Ovary (tissue), 10 donors: ENCODE measurements at places on chromosomes 1 and 21. TPM values are rescaled to one million over a fixed set of nuclear protein-coding genes. Genes with fewer than 3 reads are reported as not detected.

- H3K27me3 ChIP-seq = no peaks in the 10 kb centered on the region
- no peak overlapping the region for H3K4me3 ChIP-seq
- DNase-seq = no peak
- H3K4me1 ChIP-seq = no peaks in the 10 kb centered on the region
Measured at GRCh38 chr1:47024141-47024801, 802 bp downstream of the CYP4X1 start.

Gene SLFNL1
- 0.62 TPM for total RNA-seq

Gene MAN1C1
- 33.1 TPM for total RNA-seq

DNA sequence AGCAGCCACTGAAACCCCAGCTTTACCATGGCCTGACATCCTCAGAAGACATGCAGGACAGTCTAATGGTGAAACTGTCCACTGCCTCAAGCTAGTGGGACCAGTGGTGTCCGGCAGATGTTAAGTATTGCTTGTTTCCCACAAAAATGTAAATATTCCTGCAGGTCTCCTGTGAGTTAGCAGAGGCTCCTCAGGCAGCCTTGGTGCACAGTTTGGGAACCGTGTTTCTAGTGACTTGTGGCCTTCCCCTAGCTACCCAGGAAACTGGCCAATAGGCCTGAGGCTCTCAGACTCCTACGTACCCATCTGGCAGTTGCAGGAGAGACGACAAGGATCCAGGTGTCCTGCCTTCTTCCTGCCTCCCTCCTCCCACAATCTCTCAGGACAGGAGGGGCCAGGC, 142.4 kb downstream of the CAMTA1 start:
- no peak overlapping the region for H3K4me3 ChIP-seq
- H3K27ac ChIP-seq = no peak overlapping the region
- no peak for DNase-seq
- peaks cover 3% of the 10 kb centered on the region for H3K4me1 ChIP-seq
- no peaks in the 10 kb centered on the region for H3K27me3 ChIP-seq
